ENCODE measurements at places on chromosomes 16 and 17. TPM values are rescaled to one million over a fixed set of nuclear protein-coding genes. Genes with fewer than 3 reads are reported as not detected.
A peak's percentile ranks its signal among the peaks of the same experiment; 100 is the strongest.

DNA sequence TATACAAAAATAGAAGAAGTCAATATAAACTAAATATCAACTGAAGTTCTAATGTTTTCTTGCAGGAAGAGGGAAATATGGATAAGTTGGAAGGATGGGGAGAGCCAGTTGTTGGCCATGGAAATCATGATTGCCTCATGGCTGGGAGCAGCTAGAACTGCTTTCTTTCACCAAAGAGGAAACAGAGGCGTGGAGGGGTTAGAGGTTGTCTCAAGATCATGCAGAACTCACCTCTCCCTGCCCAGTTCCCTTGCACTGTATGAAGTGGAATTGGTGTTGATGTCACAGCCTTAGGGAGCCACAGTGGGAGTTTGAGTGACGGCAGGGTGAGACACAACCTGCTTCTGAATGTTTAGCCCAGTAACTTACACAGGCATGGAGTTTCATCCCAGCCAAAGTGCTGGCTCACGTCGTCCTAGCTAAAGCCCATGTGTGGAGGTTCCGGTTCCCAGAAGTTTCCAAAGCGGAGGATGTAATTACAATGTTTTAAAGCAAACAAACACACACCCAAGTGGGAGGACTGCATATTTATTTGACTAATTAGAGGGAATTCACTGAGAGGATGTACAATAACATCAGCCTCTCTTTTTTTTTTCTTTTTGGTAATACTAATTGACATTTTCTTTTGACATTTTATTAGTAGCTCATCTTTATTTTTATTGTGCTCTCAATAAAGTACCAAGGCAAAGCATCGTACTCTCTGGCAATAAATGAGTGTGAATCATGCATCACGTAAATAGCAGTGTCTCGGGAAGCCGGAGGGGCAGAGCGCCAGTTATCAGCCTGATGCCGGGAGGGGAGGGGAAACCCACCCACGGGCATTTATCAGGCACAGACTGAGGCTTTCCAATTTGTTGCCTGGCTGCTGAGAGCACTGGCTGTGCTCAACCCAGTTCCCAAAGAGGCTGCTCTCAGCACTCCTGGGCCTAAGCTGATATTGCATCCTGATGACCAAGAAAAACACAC lies 118.7 kb upstream of the CDH5 start:
- no peak for DNase-seq

- DNase-seq = no peak
Observed at GRCh38 chr16:1536601-1537000, 3.1 kb downstream of the TMEM204 start.

GRCh38 chr17:74744714-74745547 lies 3.5 kb upstream of the NHERF1 start:
- peak; percentile 97 for DNase-seq

Gene TMEM114
- polyA plus RNA-seq = not detected

- DNase-seq = no peak
Observed at GRCh38 chr17:76390003-76390421, 5.6 kb downstream of the SPHK1 start.

- no peak for DNase-seq
Observed at GRCh38 chr17:75979705-75980187, 706 bp downstream of the TEN1 start.

Gene CCL16
- 8.1 TPM for polyA plus RNA-seq

Gene NPIPA7
- polyA plus RNA-seq = 5.3 TPM

GRCh38 chr16:4410335-4411075 lies 5.9 kb downstream of the CORO7 start:
- DNase-seq = no peak

DNA sequence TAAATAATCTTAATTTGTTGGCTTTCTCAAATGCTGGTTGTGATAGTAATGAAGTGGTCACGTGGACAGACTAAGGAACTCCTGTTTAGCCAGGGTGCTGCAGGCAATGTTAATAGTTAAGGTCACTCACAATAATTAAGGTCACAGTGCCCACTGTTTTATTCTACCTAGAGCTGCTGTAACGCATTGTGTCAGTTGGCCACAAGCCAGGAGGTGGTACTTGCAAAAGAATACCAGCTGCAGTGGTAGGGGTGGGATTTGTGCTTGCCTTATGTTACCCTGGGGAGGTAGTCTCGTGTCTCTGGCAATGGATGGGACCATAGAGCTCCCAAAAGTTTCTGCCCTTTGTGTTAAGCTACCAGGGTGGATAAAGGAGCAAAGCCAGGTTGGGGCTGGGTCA lies 969.1 kb upstream of the CDH8 start:
- DNase-seq = no peak

DNA sequence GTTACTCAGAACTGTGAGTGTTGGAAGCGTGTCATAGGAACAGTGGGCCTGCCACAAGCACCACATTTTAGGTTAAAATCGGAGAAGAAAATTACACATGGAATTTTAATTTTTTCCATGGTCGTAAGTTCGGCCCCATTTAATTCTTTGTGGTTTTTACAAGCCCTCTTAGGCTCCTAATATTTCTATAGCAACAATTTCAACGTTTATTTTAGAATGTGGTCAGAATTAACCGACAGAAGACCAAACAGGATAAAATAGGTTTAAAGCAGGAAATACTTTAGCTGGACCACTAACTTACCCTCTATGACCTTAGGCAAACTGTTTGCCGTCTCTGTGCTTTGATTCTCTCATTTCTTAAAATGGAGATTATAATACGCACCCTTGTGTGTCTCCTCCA lies 69.9 kb downstream of the FTO start:
- no peak for DNase-seq

Gene SLFN5
- polyA plus RNA-seq = 1.9 TPM

Data from liver (tissue), 10 donors.